Endothelial cell of umbilical vein (primary cell): ENCODE measurements at places on chromosomes 16 and 17. TPM values are rescaled to one million over a fixed set of nuclear protein-coding genes. Genes with fewer than 3 reads are reported as not detected.

TELO2 gene
- 60.5 and 61.6 TPM in 2 replicates for total RNA-seq

CD300H gene
- not detected in 2 replicates for total RNA-seq

CLEC18C gene
- total RNA-seq, result 0.42 TPM in 1 of 2 replicates, not detected in the other

CCL8 gene
- not detected in 2 replicates for total RNA-seq

CES2 gene
- 24.5 and 28.8 TPM in 2 replicates for total RNA-seq
